HepG2 (cell line): ENCODE measurements at places on chromosomes 6 and 20.
A peak's percentile ranks its signal among the peaks of the same experiment; 100 is the strongest.

GRCh38 chr6:46440141-46440540, 51.1 kb downstream of the RCAN2 start:
- DNase-seq, result no peak

- no peak for DNase-seq
Measured at GRCh38 chr6:34705241-34705640, 8.7 kb upstream of the ILRUN start.

DNA sequence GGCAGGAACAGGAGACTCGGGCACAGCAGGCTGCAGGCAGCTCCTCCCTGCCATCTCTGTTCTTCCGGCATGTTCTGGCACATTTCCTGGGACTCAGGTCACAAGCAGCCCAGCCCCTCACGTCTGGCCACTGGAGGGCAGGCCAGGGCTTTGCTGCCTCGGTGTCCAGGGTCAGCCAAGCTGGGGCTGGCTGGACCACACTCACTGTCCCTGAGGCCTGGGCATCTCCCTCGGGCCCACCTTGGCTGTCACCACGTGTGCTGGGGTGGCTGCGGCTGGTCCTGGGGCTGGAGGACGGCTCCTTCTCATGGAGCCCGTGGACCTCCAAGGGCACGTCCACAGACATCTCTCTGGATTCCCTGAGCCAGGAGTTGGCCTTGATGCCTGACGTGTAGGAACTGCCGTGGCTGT, 18.5 kb downstream of the FRMD1 start:
- peak; percentile 64 for DNase-seq

DNA sequence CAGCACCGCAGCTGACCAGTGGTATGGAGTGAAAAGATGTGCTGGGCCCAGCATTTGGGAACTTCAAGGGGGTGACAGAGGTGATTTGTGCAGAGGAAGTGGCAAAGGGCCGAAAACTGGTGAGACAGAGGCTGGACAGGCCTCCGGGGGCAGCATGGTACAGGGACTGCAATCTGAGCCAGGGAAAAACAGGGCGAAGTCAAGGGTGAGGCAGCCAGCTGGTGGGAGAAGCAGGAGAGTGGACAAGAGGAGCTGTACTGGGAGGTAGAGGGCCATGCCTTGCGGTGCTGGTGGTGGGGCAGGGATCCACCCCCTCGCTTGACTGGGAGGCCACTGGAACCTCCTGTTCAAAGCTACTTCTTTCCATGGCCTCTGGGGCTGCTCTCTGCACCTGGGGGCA, 7.3 kb upstream of the GFRA4 start:
- DNase-seq, result no peak

- no peak for DNase-seq
Measured at GRCh38 chr6:12170351-12171092, 119.6 kb upstream of the EDN1 start.

- DNase-seq, result no peak
Measured at GRCh38 chr6:69293471-69293870, 503.3 kb downstream of the LMBRD1 start.

GRCh38 chr6:111662072-111662793, 56.6 kb upstream of the TRAF3IP2 start:
- DNase-seq, result no peak

DNA sequence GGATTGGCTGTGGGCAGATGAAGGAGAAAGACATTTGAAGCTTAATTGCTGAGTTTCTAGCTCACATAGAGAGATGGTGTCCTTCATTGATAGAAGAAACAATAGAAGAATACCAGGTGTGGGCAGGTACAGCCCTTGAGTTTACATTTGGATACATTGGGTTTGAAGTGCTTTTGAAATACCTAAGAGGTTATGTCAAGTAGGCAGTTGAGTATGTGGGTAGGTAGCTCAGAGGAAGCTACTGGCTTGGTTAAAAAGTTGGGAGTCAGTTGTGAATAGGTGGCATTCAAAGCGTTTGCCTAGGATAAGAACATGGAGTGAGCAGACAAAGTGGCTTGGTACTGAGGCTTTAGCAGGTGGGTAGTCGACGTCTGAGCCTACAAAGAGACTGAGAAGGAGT, 25.0 kb downstream of the NDUFAF5 start:
- DNase-seq, result no peak

- DNase-seq, result peak; percentile 57
Measured at GRCh38 chr6:11188161-11188915, 44.1 kb downstream of the NEDD9 start.

DNA sequence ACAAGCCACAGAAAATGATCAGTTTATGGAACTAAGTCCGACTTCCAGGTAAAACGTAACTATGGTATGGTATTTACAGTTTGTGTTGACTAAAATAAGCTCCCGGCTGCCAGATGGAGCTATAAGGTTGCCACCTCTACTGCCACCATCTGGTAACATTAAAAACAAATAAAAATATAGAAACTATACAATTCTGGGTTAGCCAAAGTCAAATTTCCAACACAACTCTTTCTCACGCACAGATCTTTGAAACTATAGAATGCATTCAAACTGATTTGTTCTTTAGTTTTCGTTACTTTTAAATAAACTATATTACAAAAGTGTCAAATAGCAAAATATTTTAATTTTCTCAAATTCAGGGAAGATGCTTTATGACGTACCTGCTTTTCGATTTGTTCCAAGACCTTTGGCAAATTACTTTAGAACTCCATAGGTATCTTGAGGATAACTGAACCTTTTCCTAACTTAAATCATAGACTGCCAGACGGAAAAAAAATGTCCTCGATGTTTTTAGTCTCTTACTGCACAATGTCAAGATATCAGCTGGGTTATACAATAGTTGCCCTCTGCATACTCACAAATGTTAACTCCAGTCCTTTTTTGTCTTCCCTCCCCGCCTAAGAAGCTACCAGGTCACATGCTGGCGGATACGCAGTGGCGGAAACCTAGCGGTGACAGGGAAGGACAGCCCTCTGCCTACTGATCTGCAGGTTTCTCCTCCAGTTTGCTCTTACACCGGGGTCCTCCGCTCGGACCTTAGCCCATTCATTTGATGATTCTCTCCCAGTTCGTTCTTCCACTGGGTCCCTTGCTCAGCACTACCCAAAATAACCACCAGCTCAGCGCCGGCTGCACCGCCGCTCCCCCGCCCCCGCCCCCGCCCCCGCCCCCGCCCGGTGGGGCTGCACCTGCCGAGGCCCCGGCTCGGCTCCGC, 888 bp downstream of the SLC17A5 start:
- DNase-seq, result peak; percentile 80

GRCh38 chr6:40642837-40643236, 55.7 kb upstream of the LRFN2 start:
- DNase-seq, result no peak

DNA sequence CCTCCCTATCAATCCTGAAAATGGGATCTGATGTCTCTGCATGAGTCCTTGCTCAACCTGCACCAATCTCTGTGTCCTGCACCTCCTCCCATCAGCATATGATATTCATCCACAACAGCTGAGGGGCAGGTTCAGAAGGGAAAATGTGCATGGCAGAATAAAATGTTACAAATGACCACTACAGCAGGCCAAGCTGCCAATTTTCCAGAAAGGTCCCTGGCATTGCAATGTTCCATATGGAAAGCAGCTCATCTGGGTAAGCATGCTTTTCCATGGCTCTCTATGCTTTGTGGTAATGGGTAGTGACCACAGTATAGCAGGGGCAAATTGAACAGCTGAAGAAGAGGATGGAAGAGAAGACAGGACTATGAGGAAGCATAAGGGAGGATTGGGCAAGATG, 841.2 kb upstream of the FLRT3 start:
- no peak for DNase-seq

DNA sequence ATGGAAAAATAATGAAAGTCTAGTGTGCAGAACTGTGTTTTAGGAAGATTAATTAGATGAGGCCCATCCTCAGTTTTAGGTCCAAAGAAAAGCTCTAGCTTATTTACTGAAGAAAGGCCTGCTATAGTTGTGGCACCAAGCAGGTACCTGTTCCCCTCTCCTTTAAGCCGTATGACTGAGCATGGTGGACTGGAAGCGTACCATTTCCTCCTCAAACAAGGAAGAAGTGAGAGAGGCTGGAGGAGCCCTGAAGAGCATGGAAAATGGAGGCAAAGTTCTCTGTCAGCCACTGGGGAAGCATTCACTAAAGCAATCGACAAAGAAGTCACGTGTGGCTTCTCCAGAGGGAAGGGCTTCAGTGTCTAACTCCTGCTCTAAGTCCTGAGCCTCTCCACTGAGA, 100.2 kb downstream of the MAN1A1 start:
- no peak for DNase-seq

- DNase-seq, result no peak
Measured at GRCh38 chr20:50911030-50911429, 20.2 kb downstream of the ADNP start.

GRCh38 chr20:31522731-31523130, 8.5 kb downstream of the HM13 start:
- no peak for DNase-seq

GRCh38 chr6:40540790-40541189, 46.4 kb downstream of the LRFN2 start:
- DNase-seq, result no peak

DNA sequence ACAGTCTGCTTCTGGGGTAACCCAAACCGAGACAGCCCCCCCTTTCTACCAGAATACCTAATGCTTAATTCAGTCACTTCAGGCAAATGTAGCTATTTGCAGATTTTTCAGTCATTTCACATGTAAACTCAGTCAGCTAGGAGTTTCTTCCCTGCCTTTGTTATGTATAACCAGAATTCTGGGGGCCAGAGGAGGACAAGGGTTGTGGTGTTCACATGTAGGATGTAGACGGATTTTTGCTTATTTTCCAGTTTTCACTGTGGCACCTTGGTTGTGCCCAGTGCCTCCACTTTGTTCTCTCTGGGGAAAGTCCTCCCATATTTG, 51.1 kb downstream of the PROKR2 start:
- DNase-seq, result no peak

- no peak for DNase-seq
Measured at GRCh38 chr20:24753130-24753529, 195.9 kb upstream of the CST7 start.

DNA sequence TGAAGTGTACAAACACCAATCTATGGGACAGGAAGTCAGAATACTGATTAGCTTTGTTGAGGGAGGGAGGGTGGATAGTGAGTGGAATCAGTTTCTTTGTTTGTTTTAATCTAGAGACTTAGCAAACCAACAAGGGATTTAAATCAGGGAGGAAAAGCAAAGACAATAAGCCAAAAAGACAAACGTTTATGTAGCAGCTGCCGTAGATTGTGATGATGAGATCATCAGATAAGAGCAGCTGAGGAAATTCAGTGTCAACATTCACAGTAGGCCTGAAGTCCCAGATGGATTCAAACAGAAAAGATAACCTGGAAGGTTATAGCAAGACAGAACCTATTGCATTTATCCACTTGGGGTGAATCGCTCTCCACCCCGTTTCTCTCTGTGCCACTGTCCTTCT, 104.9 kb upstream of the SYNDIG1 start:
- DNase-seq, result no peak

DNA sequence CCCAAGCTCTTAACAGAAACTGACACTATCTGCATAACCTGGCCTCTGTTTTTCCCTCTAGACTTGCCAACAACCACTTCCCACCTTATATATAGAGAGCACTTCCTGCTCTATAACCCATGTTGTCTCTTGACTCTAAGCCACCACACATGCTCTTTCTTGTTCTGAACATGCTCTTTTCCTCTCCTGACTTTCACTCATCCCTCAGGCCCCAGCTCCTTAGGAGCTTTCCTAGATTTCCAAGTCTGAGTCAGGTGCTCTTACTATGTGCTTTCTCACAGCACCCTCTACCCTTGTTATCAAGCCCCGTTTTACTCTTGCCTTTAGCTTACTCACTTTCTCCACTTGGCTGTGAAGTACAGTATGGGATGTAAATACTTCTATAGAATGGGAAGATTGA, 143.9 kb upstream of the EYA4 start:
- DNase-seq, result no peak

GRCh38 chr6:77011929-77012545, 451.3 kb downstream of the HTR1B start:
- no peak for DNase-seq

GRCh38 chr6:13012296-13012695, 295.7 kb downstream of the PHACTR1 start:
- DNase-seq, result no peak

DNA sequence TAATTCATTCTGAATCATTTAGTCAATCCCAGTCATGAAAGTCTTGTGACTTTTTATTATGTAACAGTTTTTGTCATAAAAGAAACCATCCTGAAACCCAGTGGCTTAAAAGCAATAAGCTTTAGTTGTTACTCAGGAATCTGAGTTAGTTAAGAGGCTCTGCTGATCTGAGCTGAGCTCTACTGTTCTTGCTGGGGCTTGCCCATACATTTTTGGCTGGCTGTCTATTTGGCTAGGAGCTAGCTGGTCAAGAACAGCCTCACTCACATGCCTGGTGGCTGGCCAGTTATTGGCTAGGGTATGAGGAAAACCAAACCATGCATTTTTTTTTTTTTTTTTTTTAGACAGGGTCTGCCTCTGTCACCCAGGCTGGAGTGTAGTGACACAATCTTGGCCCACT, 10.6 kb downstream of the TCF21 start:
- no peak for DNase-seq

DNA sequence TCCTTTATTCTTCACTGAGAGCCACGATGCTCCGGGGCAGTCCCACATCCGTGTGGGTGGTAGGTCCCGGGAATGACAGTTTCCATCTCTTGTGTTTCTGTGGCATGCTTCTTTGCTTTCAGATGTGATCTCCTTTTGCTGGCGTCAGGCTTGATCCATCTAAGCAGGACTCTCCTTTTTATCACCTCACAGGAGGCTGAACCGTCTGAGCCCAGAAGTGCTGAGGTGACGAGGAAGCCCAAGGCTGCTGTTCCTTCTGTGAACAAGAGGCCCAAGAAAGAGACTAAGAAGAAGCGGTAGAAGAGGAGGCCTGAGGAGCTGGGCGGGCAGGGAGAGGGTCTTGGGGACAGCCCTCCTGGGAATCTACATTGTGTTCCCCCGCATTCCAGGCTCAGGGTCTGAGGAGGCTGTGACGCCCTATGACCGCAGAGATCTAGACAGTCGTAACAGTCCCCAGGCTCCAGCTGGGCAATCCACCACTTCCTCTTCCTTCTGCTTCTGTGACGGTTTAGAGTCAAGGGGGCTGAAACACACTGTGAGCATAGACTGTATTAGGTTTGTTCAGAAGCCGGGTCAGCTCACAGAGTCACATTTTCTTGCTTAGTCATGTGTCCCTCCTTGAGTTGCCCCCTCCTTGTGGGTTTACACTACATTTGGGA, 26.8 kb downstream of the MANBAL start:
- DNase-seq, result no peak

DNA sequence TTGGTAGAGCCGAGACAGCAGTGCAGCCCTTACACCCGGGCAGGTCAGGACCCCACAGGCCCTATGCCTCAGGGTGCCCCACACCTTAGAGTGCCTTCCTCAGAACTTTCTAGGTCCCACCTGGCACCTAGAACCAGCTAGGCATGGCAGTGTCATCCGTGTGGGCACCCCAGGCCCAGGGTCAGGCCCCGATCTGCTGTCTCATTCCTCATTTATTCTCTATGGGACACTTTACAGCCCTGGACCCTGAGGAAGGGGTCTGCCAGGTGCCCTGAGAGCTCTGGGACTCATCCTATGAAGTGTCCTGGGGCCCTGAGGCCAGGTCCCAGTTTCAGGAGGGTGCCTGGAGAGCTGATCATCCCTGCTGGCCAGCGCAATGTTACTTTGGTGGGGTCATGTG, 8.1 kb upstream of the BPI start:
- no peak for DNase-seq
